Left cardiac atrium (tissue), 4 donors: ENCODE measurements at places on chromosomes 1 and 21. TPM values are rescaled to one million over a fixed set of nuclear protein-coding genes. Genes with fewer than 3 reads are reported as not detected.

DNA sequence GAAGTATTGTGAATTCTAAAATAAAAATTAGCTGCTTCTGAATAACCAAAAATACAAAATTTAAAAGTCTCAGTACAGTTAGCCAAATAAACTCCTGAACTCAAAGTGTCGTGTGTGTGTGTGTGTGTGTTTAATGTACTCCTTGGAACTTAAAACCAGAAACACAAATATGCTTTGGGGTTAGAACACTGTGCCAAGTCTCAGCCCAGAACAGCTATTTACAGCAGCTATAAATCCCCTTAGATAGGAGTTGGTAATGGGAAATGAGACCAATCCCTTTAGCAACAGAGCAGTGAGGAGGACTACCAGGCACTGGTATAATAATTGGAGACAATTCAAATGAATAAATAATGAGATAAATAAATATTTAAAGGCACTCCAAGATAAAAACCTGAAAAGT is 83.1 kb downstream of the PATJ start:
- DNase-seq = no peak

DNA sequence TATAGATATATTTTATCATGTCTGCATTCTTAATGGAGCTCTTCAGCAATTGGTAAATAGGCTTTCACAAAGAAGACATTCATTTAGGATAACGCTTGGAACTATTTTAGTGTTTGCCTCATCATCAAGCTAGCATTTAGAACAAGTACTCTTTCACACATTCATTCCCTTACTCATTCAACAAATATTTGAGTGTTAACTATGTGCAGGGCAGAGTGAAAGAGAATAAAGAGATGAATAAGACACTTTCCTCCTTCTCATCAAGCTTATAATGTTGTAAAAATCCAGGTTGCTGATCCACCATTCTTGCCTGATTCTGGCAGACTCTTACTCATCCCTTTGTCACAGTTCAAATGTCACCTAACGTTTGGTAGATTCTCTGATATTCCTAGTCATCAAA is 386.3 kb upstream of the BEND5 start:
- DNase-seq = no peak

GRCh38 chr1:79052829-79053449 is 46.4 kb upstream of the ADGRL4 start:
- no peak for DNase-seq

DNA sequence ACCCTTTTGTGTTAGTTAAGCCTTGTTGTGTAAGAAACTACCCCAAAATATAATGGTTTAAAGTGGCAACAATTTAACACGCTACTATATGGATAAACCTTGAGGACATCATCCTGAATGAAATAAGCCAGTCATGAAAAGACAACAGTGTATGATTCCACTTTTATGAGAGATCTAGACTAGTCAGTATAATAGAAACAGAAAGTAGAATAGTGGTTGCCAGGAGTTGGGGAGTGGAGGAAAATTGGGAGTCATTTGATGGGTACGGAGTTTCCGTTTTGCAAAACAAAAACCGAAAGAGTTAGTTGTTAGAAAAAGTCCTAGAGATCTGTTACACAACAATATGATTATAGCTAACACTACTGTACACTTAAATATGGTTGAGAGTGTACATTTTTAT is 16.0 kb upstream of the CHIA start:
- DNase-seq = no peak

DNA sequence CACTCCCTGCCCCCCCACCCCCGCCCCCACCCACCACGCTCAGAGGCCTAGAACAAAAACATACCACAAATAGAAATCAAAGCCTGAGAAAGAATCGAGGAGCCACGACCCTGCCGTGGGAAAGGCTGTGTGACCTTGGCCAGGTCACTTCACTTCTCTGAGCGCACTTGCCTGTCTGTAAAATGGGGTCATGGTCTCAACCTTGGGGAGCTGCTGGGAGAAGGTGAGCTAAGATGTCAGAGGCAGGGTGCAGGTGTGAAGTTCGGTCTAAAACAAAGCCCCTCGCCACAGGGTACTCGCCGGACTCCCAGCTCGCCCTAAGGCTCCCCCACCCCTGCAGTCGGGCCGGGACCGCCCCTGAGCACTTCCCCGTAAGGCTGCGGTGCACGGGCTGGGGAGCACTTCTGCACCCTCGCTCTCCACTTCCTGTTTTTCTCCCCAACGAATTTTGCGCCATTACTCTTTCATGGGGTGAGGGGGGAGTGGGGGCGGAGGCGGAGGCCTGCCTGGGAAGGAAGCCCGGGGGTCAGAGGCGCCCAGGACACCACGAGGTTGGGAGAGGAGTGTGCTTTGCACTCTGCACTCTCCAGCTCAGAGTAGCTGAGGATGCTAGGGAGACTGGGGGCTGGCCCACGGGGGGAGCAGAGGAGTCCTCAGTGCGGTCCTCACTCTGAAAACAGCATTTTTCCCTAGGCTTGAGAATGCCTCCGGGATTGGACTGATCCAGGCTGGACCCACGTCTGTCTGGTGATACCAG is 21.9 kb upstream of the PIK3CD start:
- peak; percentile 53 for DNase-seq

DNA sequence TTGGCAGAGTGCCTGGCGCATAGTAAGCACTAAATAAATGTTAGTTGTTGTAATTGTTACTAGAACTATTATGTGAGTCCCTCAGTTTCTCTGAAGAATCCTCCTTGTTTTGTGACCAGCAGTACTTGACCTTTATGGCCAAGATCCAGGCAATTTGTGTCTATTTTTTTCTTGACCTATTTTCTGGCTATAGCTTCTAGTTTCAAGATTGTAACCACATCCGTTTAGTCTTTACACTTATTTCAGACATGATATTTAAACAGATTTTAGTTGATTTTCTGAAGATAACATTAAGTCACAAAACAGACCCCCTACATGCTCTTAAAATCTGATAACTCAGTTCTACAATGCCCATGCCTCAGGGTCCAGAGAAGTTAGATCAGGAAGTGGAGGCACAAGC is 50.3 kb downstream of the CDC7 start:
- no peak for DNase-seq

GRCh38 chr21:31258073-31258472 is 86.0 kb downstream of the TIAM1 start:
- DNase-seq = no peak

GRCh38 chr1:19987719-19988118 is 8.3 kb upstream of the PLA2G2A start:
- DNase-seq = no peak

GRCh38 chr21:42677339-42678321 is 24.2 kb downstream of the PDE9A start:
- no peak for DNase-seq

- DNase-seq = no peak
Observed at GRCh38 chr1:51689075-51689440, 72.2 kb downstream of the OSBPL9 start.

- peak; percentile 14 for DNase-seq
Observed at GRCh38 chr1:78840453-78841271, 165.9 kb downstream of the ADGRL4 start.

GRCh38 chr1:187074445-187075048 is 245.8 kb downstream of the PLA2G4A start:
- no peak for DNase-seq

- DNase-seq = no peak
Observed at GRCh38 chr21:36478207-36478701, 1.7 kb downstream of the CLDN14 start.

DNA sequence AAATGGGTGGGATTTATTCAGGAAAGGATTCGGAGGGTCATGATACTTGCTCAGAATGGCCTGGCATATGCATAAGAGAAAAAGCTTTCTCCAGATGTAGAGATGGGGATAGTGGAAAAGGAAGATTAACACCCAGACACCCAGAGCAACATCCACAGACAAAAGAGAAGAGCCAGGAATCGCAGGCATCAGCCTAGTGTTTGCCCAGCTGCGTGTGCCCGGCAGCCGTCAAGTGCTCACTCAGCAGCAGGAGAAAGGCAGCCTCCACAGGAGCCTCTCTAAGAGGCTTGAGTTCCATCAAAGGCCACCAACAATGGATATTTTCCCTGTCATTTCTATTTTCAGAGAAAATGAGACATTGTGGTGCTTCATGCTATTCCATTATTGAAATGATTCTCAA is 54.7 kb downstream of the NTPCR start:
- no peak for DNase-seq

DNA sequence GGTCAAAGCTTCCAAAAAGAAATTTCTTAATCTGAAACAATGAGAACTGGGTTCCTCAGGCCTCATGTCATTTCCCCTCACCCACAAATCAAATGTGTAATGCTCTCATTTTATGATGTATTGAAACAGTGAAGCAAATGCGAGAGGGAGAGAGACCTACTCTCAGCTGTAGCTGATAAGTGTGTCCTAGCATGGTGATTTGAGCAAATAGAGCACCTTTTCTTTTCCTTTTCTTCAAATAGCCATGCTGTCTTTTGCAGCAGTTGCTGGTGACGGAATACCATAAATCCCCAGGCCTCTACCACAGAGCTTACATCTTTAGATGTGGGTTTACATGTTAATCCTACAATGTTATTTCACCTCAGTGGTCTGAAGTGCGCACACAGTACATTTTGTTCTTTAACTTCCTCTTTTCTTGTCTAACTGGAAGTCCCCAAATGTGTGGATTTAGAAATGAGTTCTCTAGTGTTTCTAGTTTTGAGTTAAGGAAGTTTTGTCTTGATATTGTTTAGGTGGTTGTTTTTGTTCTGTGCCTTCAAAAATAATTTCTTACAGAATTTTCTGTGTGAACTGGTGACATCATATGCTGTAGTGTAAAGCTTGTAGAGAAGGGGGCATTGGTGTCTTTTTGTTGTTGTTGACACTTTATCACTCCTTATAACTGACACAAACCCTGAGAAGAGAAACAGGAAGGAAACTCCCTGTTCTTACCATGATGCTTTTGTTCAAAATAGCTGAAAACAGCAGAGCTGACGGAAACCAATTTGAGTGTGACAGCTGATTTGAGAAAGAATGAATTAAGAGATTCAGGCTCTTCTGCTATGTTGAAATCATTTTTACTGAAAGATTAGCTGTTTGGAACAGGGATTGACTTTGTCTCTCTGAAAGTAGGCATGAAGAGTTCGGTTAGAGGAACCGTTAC is 12.2 kb downstream of the SMAP2 start:
- no peak for DNase-seq

DNA sequence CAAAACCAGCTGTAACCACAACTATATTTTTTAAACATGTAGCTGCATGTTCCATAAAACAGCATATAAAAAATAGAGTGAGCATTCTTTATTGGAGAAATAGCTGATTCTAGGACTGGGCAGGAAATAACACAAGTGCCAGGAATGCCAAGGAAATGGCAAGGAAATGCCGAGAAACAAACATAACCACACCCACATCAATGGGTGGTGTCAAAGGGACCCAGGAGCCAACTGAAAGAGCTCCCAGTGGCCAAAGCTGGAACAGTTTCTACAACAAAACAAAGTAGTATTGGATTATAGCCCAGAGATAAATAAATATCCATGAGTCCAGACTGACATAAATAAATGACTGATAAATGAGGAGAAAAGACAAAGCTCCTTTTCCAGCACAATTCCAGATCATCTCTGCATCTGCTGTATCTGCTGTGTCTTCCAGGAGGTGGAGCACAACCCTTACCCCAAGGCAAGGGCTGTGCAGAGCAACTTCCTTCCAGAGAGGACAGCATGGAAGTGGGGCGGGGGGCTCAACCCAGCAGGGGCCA is 28.1 kb downstream of the ADARB1 start:
- DNase-seq = no peak

DNA sequence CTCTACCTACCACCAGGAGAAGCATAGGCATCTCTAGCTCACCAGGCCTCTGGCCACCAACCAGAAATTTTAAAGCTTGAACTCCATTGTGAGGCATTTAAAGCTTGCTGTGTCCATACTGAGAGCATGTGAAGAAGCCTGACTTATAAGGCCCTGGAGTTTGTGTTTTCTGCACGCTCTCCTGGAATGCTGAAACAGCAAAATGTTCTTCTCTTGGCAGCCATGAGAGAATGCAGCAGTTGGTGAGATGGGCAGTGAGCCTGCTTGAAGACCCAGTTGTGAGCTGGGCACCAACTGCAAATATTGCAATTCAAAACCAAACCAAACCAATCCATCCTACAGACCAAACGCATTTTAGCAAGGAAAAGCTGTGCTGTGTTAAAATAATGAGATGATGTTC is 170.0 kb upstream of the IVNS1ABP start:
- DNase-seq = no peak

The IL19 gene
- total RNA-seq = not detected

The GPR25 gene
- total RNA-seq = not detected

The ATP1A4 gene
- not detected for total RNA-seq

The DLGAP3 gene
- 0.38 TPM for total RNA-seq

The GLIS1 gene
- 0.44 TPM for total RNA-seq

The IFI44L gene
- 20.7 TPM for total RNA-seq

The OR2L5 gene
- total RNA-seq = not detected

The LCE3D gene
- total RNA-seq = not detected

The OR6N2 gene
- not detected for total RNA-seq

The OLIG1 gene
- total RNA-seq = not detected
